ENCODE measurements at places on chromosomes 2 and 18.
A peak's percentile ranks its signal among the peaks of the same experiment; 100 is the strongest.

- no peak for DNase-seq
These were observed 99.1 kb upstream of the CD302 start for GRCh38 chr2:159897081-159897480.

- no peak for DNase-seq
These were observed 1977.7 kb upstream of the LRRTM1 start for GRCh38 chr2:82282111-82282882.

DNA sequence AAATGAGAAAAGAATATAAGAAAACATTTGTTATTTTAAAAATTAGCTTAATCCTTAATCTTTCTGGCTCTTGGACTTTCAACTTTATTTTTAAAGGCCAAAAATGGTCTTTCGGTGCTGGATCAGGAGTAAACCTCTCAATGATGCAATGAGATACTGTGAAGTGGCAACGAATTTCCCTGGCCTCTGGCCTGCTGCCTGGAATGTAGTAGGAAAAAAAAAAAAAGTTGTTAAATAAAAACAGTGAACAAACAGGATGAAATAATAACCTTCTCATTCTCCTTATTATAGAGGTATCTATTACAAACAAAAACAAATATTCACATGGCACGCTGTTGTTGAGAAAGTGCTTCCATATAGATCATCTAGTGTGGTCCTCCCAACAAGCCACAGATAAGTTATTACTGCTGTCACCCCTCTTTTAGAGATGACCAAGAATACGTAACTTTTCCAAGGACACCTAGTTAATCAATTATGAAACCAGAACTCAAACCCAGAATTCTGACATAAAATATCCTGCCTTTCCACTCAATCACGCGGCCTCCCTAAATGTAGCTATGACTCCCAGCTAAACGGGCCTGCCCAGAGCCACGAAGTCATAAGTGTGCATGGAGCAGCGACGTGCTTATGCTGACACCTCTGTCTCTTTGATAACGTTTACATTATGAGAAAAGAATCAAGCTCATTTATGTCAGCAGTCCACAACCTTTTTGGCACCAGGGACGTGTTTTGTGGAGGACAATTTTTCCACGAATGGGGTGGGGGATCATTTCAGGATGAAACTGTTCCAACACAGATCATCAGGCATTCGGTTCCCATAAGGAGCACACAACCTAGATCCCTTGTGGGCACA, 170.9 kb downstream of the BCL2 start:
- no peak for DNase-seq

- DNase-seq: peak; percentile 79
These were observed 95.1 kb downstream of the ZFP36L2 start for GRCh38 chr2:43131051-43131889.

GRCh38 chr18:36160959-36161371, 26.3 kb upstream of the MOCOS start:
- DNase-seq: no peak
